ENCODE measurements at places on chromosomes 12 and 14.

DNA sequence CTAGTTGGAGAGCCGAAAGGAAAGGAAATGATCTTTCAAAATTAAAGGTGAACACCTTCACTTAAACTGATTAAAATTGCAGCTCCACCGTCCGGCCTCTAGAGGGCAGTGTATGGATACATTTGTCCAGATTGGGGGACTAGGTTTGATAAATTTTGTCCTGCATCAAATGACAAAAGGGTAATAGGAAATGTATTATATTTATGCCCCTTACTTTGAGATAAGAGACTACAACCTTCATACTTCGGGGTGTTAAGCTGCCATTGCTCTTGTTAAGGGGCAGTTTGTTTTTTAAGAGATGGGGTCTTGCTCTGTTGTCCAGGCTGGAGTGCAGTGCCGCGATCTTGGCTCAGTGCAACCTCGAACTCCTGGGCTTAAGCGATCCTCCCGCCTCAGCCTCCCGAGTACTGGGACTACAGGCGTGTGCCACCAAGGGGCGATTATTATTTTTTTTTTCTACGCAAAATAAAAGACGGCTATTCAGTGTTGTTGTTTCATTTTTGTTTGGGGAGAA, 818 bp upstream of the SUOX start:
- DNase-seq, result peak; percentile 51

DNA sequence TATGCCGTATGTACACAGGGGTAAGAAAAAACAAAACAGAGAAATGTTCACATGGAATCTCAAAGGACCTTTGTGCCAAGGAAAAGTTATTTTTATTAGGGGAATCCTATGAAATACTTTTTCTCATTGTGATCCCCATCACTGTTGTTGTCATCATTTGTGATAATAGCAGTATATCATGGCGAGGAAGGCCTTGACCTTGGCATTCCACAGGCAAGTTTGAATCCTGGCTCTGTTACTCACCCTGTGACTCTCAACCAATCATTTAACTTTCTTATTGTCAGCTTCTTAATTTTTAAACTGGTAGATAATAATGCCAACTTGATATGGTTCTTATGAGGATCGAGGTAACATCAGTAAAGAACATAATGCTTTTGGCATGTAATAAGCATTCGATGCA, 142.2 kb upstream of the DDHD1 start:
- DNase-seq, result no peak

GRCh38 chr14:49893309-49894213, 679 bp downstream of the ARF6 start:
- peak; percentile 55 for DNase-seq

GRCh38 chr12:113254298-113254697, 33.0 kb downstream of the TPCN1 start:
- no peak for DNase-seq

GRCh38 chr12:3138941-3139511, 61.8 kb downstream of the TSPAN9 start:
- DNase-seq, result no peak
